Pulmonary artery endothelial cell (primary cell): ENCODE measurements at places on chromosomes 3 and 15. TPM values are rescaled to one million over a fixed set of nuclear protein-coding genes. Genes with fewer than 3 reads are reported as not detected.
A peak's percentile ranks its signal among the peaks of the same experiment; 100 is the strongest.

Gene JMJD7
- 2.1 and 6.1 TPM in 2 replicates for total RNA-seq

Gene C2CD4A
- 0.74 and 3.2 TPM in 2 replicates for total RNA-seq

- no peak for DNase-seq
These were observed 53.4 kb upstream of the C15orf39 start for GRCh38 chr15:75148280-75148679.

DNA sequence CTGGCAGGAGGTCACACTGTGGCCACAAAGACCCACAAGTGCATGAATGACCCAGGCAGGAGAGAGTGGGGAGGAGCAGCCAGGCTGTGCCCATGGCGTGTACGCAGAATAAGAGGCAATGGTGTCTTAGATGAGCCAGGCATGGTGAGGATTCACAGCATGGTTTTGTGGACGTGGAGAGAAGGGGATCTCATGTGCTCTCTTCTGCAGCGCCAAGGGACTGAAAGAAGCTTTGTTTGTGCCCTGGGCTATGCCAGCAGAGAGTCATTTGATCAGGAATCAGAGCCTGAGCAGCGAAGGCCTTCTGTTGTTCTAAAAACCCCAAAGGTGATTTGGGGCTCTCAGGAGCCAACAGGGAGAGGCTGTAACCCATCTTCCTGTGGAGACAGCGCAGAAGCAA lies 18.7 kb upstream of the RPP14 start:
- no peak for DNase-seq

DNA sequence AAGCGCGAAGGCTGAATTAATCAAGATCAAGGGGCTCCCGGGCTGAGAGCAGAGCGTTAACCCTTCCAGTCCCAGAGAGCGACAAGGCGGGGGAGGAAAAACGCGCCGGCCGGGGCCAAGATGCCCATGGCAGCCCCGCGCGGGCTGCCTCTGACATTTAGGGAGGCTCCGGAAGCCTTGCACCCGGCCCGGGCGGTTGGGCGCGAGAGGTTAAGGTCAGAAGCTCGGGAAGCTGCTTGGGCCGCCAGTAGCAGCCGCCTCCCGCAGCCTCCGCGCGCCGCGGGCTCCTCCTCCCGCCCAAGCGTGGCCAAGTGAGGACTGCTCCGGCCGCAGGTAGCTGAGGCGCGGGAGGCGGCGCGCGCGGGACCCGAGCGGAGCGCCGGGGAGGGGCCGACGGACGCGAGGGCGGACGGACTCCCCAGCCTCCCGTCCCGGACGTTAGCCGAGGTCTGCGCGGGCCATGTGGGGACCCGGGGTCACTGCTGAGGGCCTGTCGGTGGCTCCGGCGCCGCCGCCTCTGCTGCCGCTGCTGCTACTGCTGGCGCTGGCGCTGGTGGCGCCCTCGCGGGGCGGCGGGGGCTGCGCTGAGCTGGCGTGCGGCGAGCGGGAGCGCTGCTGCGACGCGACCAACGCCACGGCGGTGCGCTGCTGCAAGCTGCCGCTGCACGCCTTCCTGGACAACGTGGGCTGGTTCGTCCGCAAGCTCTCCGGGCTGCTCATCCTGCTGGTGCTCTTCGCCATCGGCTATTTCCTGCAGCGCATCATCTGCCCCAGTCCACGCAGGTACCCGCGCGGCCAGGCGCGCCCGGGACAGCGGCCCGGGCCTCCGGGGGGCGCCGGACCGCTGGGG lies at the start of gene C3orf80:
C3orf80 (plus strand) TSS at position 247 of the 850 bp plus-strand sequence; CDS start at position 461, 214 bp downstream.
- DNase-seq, result no peak

- no peak for DNase-seq
These were observed 392.5 kb upstream of the RARB start for GRCh38 chr3:25035526-25035925.

DNA sequence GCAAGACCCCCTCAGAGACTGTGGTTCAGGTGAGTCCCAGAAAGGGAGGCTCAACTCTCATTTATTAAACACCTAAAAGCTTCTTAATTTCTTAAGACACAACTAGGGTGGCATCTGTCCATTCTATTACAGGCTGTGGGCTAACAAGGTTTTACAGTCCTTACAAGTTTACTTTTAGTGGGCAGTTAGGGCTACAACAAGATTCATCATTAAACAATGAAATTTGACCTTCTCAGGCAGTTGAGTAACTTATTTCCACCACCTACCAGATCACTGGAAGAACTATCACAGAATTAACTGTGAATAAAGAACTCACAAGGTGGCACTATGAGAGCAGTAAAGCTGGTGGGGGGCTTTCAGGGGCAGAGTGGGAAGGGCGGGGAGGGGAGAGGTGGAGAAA lies 132.6 kb downstream of the PLD1 start:
- no peak for DNase-seq

- DNase-seq, result no peak
These were observed 593 bp downstream of the CIAO2A start for GRCh38 chr15:64092864-64093626.

- DNase-seq, result no peak
These were observed 225.2 kb downstream of the TCF12 start for GRCh38 chr15:57143511-57144078.

GRCh38 chr15:64490598-64491259 lies 30.4 kb downstream of the ZNF609 start:
- DNase-seq, result no peak

- no peak for DNase-seq
These were observed 201.1 kb downstream of the NR1D2 start for GRCh38 chr3:24145981-24146822.

DNA sequence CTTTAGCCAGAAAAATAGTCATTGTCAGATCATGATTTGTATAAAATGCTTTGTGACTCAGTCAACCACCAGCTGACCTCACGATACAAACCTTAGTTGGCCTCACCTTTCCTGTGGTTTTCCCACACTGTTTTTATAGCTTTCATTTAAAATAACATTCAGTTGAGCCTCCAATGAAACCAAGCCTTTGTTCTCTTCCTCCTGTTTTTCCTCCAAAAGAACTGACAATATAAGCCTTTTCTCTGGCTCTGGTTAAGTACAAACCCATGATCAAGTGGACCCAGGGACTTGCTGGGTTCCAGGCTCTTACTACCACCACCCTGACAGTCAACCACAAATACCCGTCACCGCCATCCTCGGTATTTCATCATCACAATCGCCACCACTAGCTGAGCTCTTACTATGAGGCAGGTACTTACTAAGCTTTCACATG lies 81.7 kb downstream of the TAMM41 start:
- peak; percentile 66 for DNase-seq

- DNase-seq, result no peak
These were observed 6.5 kb downstream of the RPS17 start for GRCh38 chr15:82533801-82534200.

- no peak for DNase-seq
These were observed 88.3 kb upstream of the CTNNB1 start for GRCh38 chr3:41111011-41111410.

GRCh38 chr3:24351779-24352469 lies 142.7 kb downstream of the THRB start:
- DNase-seq, result peak; percentile 33

- DNase-seq, result no peak
These were observed 14.7 kb upstream of the MBNL1 start for GRCh38 chr3:152254041-152254440.

GRCh38 chr3:152021951-152022461 lies 148.6 kb downstream of the SUCNR1 start:
- DNase-seq, result peak; percentile 57

Gene FEZF2
- not detected in 2 replicates for total RNA-seq

- DNase-seq, result no peak
These were observed 1.4 kb downstream of the CEMIP start for GRCh38 chr15:80780416-80781221.

Gene ITIH1
- not detected in 2 replicates for total RNA-seq

DNA sequence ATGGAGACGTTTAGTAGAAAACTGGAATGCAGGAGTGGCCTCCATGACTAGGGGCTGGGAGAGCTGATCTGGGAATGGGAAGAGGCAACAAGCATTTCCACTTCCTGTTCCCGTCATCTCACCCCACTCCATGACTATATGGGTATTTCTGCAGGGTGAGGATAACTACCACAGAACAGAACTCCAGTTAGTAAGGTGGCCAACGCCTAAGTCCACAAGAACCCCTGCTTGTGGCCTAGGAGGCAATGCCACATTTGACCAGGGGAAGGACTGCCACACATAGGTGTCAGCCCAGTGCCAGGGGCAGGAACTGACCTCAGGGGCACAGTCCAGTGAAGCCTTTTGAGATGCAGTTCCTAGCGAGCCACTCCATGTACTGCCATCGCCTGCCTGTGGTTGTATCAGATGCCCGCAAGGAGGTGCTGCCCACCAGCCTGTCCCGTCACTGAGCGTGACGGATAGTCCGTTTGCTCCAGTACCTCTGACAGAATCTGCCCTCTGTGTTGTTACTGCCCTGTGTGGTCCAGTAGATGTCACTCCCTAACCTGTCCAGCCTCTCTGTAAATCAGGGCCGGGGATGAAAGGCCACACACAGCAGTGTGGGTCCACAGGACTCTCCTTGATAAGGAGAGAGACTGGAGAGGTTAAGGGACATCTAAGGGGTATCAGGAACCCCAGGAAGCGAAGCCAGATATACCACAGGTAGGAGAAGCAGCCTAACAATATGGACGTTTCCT lies 3.5 kb upstream of the MTFMT start:
- DNase-seq, result peak; percentile 37

- no peak for DNase-seq
These were observed 96.8 kb downstream of the ADAMTS17 start for GRCh38 chr15:100244796-100245486.

- peak; percentile 5 for DNase-seq
These were observed 44.4 kb upstream of the FAN1 start for GRCh38 chr15:30859091-30859874.

DNA sequence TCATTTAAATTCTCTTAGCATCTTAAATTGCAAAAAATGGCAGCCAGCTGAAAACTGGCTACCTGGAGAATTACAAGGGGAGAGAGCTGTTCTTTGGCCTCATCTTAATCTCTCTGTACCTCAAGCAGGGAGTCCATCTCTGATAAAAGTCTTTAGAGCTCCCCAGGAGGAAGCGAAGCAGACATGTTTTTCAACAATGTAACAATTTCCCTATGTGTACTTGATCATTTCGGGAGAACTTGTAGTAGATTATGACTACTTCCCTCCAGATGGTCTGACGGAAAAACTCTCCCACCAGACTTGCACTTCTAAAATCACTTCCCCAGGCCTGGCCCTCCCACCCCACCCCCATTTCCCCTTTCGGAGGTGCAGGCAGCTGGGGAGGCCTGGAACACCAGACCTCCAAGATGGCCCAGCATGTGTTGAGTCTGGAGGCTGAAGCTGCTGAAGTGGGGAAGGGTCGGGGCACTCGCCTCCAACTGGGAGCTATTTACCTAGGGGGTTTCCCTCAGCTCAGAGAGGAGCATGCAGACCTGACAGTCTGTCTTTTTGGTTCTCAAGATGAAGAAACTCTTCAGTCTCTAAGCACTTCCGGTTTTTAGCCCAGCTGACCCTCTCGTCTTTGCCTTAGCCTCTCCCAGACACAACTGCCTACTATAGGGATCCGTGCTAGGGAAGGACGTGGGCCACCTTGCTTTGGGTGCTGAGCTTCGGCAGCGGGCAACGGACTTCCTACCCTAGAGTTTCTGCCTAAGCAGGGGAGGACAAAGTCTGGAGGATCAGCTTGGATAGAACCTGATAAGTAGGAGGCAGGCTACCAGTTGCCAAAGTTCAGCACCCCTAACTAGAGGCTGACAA lies 164.0 kb upstream of the TBL1XR1 start:
- DNase-seq, result no peak

Gene C3orf49
- not detected in 2 replicates for total RNA-seq

- no peak for DNase-seq
These were observed 771.6 kb upstream of the NR2F2 start for GRCh38 chr15:95558916-95559315.

Gene C3orf85
- total RNA-seq, result not detected in 2 replicates

- no peak for DNase-seq
These were observed 207.2 kb downstream of the EPHA3 start for GRCh38 chr3:89314454-89315098.

GRCh38 chr3:122705379-122705778 lies 24.7 kb downstream of the PARP14 start:
- no peak for DNase-seq

DNA sequence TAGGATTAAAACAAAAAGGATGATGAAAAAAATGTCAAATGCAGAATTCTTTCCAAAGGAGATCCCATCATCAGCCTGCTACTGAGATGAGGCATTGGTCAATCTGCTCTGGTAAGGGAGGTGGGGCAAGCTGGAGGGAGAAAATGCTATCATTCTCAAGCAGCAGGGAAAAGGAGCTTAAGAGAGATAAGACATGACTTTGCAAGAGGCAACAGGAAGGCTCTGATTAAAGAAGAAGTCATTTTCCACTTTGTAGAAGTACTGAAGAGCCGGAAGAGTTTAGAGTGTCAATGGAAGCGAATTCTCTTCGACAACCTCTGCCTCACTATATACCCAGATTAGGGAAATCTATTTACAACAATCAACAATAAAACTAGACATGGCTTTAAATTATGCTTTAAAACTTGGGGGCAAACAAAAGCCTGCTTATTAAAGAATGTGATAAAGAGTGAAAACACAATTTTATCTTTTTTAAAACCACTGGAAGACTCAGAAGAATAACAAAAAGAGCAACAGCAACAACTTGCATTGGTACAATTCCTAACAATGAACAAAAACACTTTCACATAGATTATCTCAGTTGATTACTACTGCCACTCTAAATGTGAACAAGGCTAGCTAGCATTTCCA lies 81.8 kb upstream of the NANOGP8 start:
- DNase-seq, result no peak

DNA sequence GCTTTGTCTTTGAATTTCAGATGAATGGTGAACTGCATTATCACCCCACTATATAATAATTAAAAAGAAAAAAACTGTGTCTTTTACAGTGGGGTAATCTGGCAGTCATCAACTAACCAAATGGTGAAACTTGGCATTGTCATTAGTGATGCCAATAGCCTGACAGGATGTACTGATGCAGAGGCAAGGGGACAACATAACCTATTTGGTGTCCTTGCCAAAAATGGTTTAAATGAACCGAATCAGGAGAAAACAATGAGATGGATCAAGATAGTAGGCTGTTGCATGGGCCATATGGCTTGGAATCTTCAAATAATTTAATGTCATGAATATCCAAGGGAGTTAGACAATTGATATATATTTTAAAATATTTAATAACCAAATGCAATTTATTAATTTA lies 738.7 kb downstream of the FHIT start:
- DNase-seq, result no peak

DNA sequence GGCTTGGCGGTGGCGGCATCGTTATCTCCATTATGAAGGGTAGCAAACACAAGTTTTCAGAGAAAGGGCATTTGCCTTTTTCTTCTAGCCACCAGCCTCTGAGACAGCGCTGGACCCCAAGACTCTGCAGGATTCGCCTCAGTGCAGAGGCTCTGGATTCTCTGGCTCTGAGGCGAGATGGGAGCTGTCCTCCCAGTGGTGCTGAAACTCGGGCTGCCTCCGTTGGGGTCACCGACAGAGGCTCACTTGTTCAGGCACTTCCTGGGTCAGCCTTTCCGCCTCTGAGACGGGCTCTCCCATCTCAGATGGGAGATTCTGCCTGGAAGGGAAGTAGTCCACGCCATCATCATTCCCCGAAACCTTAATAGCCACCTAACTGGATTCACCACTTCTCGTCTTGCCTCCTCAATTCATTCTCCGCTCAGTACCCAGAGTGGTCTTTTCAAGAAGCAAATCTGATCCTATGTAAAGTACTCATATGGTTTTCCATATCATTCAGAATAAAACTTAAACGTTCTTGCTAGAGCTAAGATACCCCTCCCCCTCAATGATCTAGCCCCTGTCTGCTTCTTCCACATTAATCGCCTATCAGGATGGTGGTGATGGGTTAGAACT lies 76.9 kb downstream of the RHCG start:
- no peak for DNase-seq
